ENCODE measurements at places on chromosomes 2 and 18.

DNA sequence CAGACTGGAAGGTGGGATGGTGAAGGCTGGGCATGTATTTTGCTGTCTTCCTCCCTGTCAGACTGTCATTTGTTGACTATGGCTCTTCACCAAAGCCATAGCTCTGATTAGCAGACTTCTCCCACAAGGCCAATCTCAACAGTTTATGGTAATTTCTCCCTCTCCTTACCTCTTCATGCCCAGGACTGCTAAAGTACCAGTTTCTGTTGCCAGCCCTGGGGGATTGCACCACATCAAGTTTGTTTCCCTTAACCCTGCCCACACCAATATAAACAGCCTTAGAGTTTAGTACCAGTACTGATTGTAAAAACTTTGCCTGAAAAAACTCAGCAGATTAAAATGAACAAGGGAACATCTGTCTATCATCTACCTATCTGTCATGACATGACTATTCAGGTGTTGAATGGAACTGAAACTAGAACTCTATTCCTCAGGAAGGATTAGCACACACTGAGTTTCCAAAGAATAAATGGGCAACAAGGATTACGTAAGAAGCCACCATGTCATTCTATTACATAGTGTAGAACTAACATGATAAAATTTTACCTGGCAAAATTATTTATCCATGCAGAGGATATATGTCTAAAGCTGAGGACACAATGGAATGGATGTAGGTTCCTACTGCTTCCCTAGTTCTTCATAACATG is 13.7 kb downstream of the FEZ2 start:
- DNase-seq, result no peak

- no peak for DNase-seq
Observed at GRCh38 chr2:1744151-1744445, 217 bp downstream of the PXDN start.

- no peak for DNase-seq
Observed at GRCh38 chr18:32301976-32302743, 112.3 kb downstream of the MEP1B start.

DNA sequence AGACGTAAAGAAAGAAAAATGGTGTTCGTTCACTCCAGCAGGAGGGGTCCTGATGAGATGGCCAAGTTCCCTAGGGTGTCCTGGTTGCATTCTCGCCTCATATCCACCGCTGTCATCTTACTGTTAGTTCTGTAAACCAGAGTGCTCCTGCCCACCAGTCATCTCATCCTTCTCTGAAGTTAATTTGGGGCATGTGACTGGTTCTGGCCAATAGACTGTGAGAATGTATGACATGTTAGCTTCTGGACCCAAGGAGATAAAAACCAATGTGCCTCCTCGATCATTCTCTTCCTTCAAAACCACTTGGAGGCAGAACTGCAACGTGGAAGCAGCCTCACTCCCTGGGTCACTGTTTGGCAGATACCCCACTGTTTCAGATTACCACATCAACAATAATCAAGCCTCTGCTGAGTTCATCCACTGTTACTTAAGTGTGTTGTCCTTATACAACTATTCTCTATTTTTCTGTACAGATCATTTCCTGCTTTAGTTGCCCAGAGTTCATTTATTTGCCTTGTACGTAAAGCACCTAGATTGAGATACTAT is 759.1 kb downstream of the TSN start:
- DNase-seq, result peak; percentile 19

GRCh38 chr2:48126162-48126561 is 219.9 kb upstream of the FBXO11 start:
- DNase-seq, result no peak

DNA sequence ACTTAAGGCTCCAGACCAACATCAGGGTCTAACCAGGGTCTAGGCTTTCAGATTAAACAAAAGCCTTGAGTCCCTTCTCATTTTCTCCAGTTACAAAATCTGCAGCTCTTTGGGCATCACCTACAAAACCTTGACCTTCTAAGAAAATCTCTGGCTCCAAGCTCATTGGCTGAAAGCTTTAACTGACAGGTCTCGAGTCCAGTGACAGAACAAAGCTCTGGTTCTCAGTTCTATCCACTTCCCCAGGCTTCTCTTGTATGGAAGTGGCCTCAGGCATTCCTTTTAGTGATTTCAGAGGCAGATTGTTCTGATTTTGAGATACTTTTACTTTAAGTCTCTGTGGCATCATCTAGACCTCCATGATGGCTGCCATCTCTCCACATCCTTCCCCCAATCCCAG is 11.3 kb downstream of the SIX2 start:
- peak; percentile 66 for DNase-seq

DNA sequence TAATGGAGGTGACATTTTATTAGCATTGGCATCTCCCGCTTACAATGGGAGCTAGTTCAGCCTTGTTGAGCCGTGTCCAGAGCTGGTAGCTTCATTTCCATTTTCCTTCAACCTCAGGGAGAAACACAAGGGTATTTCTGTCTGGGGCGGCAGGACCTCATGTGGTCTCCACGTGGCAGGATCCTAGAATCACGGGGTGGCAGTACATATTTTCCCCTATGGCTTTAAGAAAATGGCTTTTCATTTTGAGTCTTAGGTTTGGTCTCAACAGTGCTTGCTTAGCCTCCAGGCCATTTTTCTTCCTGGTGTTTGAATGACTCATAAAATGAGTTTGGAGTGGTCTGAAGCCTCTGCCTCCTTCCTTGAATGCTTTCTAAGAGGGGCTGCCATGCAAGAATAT is 20.3 kb downstream of the CABLES1 start:
- DNase-seq, result no peak

DNA sequence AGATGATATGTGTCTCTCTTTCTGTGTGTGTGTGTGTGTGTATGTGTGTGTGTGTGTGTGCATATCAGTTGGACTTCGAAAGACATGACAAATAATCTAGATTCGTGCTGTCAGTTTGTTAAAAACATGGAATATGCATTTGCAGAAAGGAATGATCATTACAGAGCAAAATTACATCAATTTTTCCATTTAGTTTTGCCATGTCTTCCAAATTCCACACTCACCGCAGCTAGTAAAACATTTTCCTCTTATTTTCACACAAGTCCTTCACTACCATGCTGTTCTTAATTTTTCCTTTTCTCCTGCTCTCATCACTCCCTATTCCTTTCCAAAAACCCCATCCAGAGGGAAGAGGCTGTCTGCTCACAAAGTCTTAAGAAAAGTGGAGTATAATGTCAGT is 1191.4 kb upstream of the SLC39A10 start:
- DNase-seq, result no peak

DNA sequence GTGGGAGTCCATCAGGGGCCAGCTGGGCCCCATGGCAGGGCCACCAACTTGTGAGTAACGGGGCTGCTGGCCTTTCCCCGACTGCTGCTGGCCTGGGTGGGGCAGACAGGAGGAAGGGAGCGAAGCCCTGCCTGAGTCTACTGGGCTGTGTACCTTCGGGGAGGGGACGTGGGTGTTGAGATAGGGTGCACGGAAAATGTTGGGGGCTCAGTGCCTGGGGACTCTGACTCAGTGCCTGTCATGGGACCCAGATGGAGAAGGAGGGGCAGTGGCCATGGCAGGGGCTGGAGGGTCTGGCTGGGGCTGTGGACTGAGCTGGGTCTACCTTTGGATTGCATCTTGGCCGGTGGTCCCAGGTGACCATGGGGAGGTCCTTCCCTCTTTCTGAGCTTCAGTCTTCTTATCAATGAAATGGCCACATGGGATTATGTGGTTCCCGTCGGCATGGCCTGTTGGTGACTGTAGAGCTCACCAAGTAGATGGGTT is 4.0 kb downstream of the SLC4A3 start:
- DNase-seq, result no peak

DNA sequence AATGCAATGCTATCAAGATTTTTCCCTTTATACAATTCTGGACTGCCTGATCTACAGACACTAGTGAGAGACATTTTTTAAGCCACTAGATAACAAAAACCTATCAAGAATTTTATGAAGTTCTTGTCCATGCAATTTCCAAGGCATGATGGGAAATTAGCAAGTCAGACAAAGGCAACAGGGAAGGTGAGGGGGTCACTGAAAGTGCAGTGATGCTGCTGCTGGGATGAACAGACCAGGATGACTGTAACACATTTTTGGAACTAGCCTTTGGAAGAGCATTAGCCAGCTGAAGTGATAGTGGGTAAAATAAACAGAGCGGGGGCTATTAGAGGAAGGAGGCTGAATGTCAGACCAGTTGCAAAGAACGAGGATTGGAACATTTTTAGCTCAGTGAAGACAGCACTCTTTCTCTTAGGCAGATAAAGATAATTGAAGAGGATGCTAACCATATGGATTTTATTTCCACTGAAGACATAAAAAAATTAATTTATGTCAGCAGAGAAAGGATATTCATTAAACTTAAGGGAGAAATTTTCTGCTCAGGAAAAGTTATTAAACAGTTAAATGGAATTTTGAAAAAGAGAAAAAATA is 17.9 kb downstream of the NRXN1 start:
- no peak for DNase-seq

DNA sequence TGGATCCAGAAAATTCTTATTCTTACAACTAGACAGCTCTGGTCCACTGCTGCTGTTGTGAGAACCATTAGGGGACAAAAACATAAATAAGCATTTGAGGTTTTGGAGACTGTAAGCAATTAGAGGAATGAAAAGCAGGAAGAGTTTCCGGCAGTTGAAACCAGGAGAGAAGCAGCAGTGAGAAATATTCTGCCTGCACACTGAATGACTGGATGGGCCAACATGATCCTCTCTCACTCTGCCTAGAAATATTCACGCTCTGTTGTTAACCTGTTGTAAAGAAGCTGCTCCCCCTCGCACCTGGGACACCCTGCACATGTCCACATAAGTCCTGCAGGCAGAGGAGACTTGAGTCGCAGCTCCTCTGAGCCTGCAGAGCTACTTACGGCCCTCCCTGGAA is 60.4 kb upstream of the RNF152 start:
- no peak for DNase-seq

GRCh38 chr2:42053791-42054701 is 6.2 kb downstream of the PKDCC start:
- DNase-seq, result no peak

GRCh38 chr18:49461602-49461977 is 1.1 kb upstream of the DYM start:
- DNase-seq, result no peak

GRCh38 chr2:167480232-167480985 is 592.1 kb downstream of the XIRP2 start:
- DNase-seq, result peak; percentile 25

GRCh38 chr2:198857246-198857645 is 600.5 kb downstream of the SATB2 start:
- no peak for DNase-seq

DNA sequence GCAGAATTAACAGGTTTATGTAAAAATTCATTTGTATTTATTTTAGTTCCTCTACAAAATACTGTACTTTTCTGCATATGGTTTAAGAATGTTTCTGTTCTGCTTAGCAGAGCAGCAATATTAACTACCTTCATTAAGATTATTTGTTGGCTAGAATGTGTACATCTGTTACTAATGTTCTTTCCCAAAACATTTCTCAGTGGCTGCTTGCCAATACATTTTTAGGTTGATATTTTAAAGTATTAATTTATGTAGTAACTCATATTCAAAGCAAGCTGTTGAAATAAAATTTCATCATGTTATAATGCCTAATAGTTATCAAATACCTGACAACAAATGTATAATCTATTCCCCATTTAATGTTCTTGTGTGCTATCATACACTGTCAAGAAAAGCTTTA is 40.3 kb downstream of the PRKD3 start:
- DNase-seq, result no peak

- DNase-seq, result no peak
Observed at GRCh38 chr2:190582019-190582418, 47.5 kb upstream of the NEMP2 start.

DNA sequence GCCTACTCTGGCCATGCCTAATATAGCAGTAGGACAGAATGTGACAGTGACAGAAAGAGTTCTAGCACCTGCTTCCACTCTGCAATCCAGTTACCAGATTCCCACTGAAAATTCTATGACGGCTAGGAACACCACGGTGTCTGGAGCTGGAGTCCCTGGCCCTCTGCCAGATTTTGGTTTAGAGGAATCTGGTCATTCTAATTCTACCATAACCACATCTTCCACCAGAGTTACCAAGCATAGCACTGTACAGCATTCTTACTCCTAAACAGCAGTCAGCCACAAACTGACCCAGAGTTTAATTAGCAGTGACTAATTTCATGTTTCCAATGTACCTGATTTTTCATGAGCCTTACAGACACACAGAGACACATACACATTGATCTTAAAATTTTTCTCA is 45.2 kb upstream of the TTR start:
- no peak for DNase-seq
